ENCODE measurements at places on chromosomes 13 and 19. TPM values are rescaled to one million over a fixed set of nuclear protein-coding genes. Genes with fewer than 3 reads are reported as not detected.

DNA sequence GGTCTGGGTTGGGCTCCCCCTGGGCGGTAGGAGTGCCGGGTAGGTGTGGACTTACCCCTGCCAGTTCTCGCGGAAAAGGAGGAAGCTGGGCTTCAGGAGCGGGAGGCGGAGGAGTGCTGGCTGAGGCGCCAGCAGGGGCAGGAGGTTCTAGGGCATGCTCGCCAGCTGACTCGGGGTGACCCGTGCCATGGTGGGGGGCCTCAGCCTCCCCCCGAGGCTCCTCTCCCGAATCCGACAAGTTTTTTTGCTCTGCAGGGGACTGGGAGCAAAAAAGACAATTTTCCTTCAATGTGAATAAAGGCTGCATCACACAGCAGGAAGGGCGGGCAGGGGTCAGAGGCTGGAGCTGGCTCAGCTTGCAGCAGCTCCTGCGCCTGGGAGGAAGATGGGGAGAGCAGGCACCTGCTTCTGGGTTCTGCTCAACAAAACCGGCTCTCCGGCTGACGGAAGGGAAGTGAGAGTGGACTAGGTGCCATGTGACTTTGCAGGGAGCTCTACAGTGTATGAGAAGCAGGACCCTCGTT, 26.5 kb downstream of the RANBP3 start:
- DNase-seq, result no peak

DNA sequence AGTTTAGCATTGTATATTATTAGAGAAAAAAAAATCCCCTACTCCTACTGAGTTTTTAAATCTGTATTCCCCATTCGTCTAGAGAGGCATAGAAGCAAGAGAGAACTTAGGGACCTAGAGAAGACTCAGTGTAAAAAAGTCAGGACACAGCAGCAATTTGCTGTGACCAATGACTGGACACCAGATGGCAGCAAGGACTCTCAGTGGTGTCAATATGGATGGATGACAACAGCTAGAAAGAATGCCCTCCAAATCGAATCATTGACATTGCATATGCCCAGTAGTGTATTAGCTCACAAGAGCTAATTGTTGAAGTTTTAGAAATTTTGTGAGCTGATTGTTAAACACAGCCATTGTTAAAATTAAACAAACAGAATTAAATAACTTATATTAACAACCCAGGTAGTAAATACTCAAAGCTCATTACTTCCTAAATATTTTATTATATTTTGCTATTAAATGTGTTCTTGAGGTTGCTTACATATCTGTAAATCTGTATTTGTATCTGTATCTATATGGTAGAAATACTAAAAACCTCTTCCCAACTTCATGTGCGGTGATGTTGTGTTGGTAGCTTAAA, 43.9 kb downstream of the SIAH3 start:
- DNase-seq, result no peak

GRCh38 chr19:45403781-45404556, 900 bp downstream of the PPP1R13L start:
- DNase-seq, result no peak

DNA sequence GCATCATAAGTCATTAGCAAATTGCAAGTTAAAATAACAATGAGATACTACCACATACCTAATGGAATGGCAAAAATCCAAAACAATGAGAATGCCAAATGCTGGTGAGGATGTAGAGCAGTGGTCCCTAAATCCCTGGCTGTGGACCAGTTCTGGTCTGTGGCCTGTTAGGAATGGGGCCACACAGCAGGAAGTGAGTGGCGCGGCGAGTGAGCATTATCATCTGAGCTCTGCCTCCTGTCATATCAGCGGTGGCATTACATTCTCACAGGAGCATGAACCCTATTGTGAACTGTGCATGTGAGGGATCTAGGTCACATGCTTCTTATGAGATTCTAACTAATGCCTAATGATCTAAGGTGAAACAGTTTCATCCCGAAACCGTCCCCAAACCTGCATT, 1694.4 kb downstream of the EFNB2 start:
- no peak for DNase-seq

- DNase-seq, result no peak
Measured at GRCh38 chr19:1166872-1167573, 7.0 kb downstream of the SBNO2 start.

DNA sequence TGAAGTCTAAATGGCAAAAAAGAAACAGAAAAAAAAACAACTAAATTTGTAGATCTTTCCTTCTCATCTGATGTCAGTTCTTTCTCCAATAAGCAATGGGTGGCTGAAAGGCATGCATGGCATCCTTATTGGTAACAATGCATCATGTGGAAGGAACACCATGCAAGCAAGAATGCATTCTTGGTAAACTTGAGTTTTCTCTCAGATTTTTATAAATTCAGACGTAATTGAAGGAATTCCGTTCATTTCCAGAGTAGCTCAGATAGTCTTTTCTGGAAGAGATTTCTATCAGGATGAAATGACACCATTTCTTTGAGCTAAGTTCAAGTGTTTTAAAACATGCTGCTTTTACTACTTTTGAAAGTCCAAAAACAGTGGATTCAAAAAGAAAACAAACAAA, 373.0 kb downstream of the COG6 start:
- DNase-seq, result no peak

GRCh38 chr13:112120031-112120373, 53.1 kb downstream of the SOX1 start:
- DNase-seq, result peak; percentile 2

DNA sequence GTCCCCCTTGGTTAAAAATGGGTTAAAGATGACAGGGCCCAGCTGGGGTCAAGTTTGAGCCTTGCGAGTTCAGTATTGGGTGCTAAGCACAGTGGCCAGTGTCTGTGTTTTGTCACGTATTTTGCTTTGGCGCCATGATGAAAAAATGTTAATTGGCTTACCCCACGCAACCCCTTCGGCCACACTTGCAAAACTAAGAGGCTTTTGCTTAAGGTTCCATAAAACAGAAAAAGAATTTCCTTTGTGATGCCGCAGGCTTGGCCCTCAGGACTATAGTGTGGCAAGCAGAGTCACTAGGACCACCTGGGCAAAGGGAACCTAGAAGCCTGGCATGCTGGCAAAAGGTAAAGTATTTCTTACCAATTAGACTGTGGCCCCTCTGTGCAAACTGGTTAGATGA, 20.7 kb downstream of the DPRX start:
- DNase-seq, result no peak

- no peak for DNase-seq
Measured at GRCh38 chr19:658916-659839, 3.8 kb downstream of the RNF126 start.

DNA sequence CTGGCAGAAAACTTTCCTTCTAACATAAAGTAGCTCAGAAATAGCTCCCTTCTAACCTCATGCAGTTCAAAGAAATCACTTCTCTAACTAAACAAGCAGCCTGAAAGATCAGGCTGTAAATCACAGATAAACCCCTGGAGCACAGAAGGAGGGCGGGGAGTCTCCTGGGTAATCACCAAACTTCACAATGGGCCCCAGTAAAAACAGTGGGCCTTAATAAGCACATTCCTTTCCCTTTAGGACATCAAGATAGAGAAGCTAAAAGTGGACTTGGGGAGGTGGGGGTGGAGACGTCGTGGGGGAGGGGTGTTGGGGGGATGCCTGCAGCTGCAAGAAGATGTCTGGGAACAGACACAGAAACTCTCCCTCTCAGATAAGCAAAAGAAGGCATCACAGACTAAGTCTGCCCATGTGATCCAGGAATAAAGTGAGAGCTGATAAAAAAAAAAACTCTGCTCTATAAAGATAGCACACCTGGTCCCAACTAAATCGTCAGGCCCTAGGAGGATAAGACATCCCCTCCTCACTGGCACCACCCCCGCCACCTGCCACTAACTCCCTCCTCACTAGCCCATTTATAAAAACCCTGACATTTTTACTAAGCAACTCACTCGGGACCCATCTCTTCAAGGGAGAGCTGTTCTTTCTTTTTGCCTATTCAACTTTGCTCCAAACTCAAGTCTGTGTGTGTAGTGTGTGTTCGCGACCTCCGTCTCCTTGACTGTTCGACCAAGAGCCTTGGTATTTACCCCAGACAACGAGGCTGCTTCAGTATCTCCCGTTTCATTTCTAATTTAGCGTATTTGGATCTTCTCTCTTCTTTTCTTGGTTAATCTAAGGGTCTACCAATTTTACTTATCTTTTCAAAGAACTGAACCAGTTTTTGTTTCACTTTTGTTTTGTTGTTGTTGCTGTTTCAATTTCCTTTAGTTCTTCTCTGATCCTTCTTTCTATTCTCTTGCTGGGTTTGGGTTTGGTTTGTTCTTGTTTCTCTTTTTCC, 31.7 kb downstream of the DNAJC15 start:
- DNase-seq, result no peak

GRCh38 chr19:38492181-38492813, 58.8 kb downstream of the RYR1 start:
- no peak for DNase-seq

DNA sequence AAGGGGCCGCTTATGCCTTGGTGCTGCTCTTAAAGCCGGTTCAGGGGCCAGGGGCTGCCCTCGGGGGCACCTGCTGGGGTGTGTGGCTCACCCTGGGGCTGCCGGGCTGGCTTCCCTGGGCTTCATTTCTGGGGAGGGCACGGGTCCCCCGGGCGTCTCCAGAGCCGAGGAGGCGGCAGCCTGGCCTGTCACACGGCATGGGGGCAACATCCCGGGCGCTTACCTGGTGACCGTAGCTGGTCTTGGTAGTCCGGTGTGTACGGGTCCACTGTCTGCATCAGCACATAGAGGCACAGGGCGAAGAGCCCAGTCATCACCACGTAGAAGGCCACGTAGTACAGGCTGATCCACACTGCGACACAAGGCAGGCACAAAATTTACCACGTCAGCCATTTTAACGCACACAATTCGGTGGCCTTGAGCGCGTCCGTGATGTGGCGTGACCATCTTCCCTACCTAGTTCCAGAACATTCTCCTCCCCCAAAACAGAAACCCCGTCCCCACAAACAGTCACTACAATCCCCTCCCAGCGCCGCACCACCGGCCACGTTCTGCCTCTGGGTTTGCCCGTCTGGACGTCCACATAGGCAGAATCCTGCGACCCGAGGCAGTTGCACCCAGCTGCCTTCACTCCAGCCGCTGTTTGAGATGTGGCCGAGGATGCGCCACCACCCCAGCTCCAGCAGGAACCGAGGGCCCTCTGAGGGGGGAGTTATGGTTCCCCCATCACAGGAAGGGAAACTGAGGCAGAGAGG, 3.2 kb downstream of the ATP4B start:
- DNase-seq, result peak; percentile 60

GRCh38 chr19:1855828-1856255, 7.5 kb downstream of the KLF16 start:
- no peak for DNase-seq

- no peak for DNase-seq
Measured at GRCh38 chr13:75547917-75548316, 1.7 kb upstream of the UCHL3 start.

DNA sequence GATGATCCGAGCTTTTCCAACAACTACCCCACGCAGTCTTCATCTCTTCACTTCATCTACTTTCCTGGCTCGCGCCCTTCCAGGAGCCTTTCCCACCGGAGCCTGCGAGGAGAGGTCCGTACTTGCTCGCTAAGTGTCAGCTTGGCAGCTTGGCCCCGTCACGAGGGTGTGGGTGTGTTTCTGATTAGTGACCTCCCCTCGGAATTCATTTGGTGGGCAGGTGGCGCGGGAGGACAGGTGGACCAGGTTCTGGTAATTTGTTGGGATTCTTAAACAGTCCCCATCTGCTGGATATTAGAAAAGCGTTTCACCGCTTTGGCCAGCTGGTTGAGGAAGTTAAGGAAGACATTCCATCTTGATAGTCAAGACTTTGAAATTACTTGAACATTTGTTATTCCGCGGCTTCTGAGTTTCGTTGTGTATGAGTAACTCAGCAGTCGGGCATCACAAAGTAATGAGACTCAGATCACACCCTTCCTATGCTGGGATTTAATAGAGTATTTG, 515 bp downstream of the UFM1 start:
- DNase-seq, result peak; percentile 73

DNA sequence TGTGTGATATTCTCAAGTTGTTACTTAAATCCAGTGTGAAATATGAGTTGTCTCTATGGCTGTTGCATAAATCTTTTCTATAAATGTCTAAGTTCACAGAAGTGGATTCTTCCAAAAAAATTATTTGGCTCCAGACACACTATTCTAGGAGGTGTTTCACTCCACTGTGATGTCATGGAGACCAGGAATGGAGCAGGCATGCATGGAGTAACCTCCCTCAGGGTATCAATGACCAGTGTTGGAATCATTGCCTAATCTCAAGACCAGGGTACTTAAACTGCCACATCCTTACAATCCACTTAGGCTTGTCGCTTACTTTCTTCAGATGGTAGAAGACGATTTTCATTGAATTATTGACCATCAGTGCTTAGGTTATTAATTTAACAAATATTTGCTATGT, 55.4 kb downstream of the LRRC63 start:
- no peak for DNase-seq

GRCh38 chr19:42276821-42277220, 7.8 kb downstream of the CIC start:
- no peak for DNase-seq

- DNase-seq, result no peak
Measured at GRCh38 chr13:49097374-49097773, 121.7 kb downstream of the FNDC3A start.

DNA sequence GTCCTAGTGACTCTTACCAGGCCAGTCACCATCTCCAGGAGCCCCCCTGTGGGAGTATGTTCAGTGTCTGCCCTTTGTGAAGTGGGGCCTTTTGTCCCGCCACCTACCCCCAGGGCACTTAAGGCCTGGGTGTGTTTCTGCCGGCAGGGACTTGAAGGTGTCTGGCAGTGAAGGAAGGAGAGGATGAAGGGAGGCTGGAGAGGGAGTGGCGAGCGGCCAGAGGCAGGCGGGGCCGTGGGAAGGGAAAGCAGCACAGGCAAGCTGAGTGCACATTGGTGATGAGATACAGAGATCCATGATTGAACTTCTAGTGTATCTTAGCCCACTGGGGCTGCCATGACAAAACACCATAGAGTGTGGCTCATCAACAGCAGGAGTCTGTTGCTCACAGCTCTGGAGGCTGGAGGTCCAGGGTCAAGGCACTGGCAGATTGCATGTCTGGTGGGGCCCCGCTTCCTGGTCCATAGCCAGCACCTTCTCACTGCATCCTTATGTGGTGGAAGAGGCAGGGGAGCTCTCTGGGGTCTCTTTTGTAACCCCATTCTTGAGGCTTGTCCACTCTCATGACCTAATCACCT, 17.5 kb downstream of the CUL4A start:
- DNase-seq, result no peak

The CDX2 gene
- total RNA-seq, result 31.8 TPM

The KANK3 gene
- 3.1 TPM for total RNA-seq

The PET100 gene
- 184 TPM for total RNA-seq

The TMEM147 gene
- 104 TPM for total RNA-seq

The APLP1 gene
- total RNA-seq, result 43.3 TPM

The MYO1F gene
- total RNA-seq, result 0.14 TPM

The CRX gene
- total RNA-seq, result not detected

The SLC35E1 gene
- total RNA-seq, result 44.5 TPM

The IZUMO2 gene
- not detected for total RNA-seq

The FPR2 gene
- not detected for total RNA-seq

The CEACAM5 gene
- total RNA-seq, result 13.5 TPM

The KCNK6 gene
- 14.4 TPM for total RNA-seq

The CLIP3 gene
- 5.6 TPM for total RNA-seq

All from type B pancreatic cell (in vitro differentiated cells).